SK-N-MC (cell line): ENCODE measurements at places on chromosomes 2 and 18.

DNA sequence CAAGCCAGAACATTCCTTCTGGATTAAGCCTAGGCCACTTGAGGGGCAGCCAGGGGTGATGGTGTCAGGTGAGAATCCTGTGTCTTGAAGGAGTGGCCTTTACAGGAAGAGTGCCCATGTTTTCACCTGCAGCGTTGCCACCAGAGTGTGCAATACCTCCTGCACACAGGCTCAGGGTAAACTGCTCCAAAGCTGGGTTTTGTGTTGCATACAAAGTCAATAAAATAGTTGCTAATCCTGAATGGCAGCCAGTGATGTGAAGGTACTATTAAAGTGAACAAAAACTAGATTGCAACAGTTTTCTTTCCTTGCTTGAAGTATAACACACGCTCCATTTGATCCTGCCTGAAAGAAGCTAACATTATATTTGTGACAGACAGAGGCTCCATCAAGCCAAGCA lies 64.4 kb upstream of the NRP2 start:
- no peak for DNase-seq

- no peak for DNase-seq
Measured at GRCh38 chr2:145026456-145027455, 506.8 kb upstream of the ZEB2 start.

DNA sequence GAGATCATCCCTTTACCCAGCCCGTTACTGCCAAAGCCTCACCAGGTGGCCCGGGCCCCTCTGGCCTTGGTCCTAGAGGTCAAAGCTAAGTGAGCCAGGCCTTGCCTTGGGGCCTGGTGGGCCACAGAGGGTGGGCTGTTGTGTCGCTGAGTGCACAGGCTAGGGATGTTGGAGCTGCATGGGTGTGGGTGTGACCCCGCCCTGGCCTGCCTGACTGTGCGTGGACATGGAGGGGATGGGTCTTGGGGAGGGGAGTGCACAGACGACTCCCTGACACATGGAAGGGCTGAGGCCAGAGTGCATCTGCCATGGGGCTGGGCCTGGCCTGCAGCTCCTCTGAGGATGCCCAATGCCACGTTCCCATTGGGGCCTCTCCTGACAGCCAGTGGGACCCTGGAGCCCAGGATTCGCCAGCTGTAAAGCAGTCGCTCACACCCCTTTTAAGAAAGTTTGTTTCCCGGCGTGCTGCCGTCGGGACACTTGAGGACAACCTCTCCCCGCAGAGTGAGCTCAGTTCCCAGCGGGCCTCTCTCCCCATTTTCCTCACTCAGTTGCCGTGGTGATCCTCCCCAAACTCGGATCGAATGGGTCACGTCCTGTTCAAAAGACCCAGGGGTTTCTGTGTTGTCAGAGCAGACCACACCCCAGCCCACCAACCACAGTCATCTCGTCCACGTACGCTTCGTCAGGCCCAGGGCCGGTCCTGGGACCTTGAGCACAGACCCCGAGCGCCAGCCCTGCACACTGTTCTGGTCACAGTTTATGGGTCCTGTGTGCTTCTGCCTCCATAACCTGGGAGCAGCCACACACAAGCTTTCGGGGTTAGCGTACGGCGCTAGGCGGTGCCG lies 93.5 kb downstream of the NFATC1 start:
- no peak for DNase-seq

DNA sequence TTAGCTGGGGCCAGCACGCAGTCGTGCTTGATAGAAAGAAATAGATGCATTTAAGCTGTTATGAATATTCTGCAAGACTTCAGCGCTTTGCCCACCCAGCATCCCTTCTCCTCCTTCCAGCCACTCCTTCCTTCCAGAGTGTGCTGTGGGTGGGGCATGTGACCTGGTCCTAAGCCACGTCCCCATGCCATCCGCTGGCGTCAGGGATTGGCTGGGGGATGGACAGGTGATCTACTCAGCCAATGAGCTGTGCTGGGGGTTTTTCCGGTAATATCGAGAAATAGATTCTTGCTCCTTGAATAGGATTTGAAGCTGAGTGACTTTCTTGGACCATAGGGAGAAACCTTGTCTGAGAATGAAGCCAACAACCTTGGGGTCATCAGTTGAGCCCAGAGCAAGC lies 4.8 kb upstream of the ZAP70 start:
- DNase-seq, result no peak

DNA sequence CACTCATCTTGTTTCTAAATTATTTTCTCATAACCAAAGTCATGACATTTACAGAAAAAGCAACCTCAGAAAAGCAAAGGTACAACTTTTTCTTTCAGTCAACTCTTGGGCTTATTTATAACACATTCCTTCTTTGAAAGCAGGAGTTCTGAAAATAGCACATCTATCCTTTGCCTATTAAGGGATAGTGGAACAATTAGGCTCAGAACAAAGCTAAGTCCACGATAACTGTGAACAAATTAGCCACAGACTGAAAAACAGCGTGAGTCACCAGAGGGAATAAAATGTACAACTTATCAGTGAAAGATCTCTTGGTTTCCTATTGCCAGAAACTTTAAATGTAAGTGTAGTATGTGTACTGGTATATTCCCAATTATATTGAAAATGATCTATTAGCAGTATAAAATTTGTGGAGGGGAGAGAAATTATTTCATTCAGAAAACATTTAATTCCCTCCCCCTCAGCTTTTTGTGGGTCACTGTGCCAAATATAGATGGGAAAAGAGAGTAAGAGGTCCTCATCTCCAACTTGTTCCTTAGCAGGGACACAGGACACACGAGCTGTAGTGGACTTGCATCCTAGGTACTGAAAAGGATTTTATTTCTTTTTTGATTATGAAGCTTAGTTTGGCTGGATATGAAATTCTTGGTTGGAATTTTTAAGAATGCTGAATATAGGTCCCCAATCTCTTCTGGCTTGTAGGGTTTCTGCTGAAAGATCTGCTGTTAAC lies 15.4 kb upstream of the MATN3 start:
- no peak for DNase-seq

GRCh38 chr2:55159752-55160151 lies 72.3 kb downstream of the CLHC1 start:
- DNase-seq, result no peak

- no peak for DNase-seq
Measured at GRCh38 chr2:137535897-137536296, 428.4 kb upstream of the HNMT start.

GRCh38 chr2:162317861-162318327 lies 590 bp downstream of the IFIH1 start:
- no peak for DNase-seq

GRCh38 chr2:238905644-238906043 lies 57.8 kb downstream of the TWIST2 start:
- no peak for DNase-seq

DNA sequence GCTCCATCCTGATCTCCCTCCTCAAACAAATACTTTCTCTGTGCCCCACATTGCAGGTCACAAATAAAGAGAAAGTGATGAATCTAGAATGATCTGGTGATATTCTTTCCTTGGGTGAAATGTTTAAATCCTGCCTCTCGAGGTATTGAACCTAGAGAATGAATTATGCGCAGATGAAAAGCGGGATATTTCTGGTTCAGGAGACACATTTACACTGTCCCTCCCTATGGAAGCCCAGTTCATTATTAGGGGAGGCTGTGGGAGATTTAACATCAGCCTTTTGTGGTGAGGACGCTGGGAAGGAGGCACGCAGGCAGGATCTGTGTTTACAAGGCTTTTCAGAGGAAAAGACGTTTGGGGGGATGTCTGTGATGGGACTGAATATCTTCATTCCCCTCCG lies 20.6 kb downstream of the MAPRE2 start:
- no peak for DNase-seq

GRCh38 chr2:23480957-23481797 lies 96.2 kb downstream of the KLHL29 start:
- DNase-seq, result no peak

DNA sequence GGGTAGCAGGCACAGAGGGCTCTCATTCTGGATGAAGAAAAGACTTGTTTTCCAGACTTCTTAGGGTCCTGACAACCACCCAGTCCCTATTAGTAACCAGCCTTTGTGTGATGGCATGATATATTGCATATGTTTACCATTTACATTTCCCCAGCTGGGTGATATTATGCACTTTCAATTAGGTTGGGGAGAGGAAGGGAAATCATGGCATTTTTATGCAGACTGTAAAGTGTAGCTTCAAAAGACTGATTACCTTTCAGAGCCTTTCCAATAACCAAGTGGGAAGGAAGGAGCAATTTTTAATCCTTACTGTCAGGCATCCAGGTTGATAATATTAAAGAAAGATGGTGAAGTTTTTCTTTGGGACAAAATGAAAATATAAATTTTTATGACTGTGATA lies 240.8 kb upstream of the NRP2 start:
- DNase-seq, result no peak

DNA sequence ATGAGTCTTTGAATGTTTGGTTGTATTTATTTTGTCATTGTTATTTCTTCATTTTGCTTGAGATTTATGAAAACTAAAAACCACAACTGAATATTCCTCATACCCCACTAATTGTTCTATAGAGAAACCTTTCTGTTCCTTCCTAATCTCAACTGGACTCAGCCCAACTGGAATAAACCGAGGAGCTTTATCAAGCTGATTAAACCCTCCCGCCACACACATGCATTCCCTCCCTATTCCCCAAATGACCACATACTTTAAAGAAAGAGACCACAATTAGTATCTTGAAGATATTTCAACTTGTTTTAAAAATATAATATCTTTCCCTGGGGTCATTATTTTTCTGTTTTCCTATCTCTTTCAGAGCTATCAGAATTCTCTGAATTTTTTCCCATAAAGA lies 107.5 kb downstream of the OSR1 start:
- DNase-seq, result no peak

DNA sequence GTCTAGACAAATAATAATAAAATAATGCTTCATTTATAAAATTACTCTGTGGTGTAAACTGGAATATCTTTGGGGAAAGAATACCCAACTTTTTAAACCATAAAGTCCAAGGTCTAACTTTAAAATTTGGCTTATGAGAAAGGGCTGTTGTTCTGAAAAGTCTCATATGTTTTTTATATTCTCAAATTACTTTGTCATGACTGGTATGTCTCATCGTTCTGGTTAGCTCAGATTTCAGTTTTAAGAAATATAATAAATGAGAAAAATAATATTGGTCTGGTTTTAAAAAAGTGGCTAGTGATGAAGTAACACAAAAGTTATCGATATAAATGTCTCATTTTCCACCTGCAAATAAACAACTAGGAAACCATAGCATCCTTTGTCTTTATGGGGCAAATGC lies 1658.1 kb downstream of the LRP1B start:
- no peak for DNase-seq

DNA sequence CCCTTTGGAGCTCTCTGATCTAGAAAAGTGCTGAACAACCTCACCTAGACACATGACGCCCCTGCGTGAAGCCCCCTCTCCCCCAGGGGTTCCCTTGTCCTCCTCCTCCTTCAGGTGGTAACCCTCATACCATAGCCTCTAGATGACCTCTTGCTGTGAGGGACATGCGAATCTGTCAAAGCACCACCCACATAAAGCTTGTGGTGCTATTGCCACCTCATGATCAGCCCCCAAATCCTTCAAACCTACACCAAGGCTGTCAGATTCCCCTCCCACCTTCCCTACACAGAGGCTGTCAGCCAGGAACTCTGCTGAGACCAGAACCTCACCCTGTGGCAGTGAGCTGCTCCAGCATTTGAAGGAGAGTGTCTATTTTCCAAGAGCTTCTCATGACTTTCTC lies 43.1 kb upstream of the TEX51 start:
- no peak for DNase-seq

GRCh38 chr2:134739879-134740301 lies 21.1 kb upstream of the TMEM163 start:
- DNase-seq, result no peak

GRCh38 chr2:40372283-40372985 lies 79.5 kb downstream of the SLC8A1 start:
- no peak for DNase-seq

- DNase-seq, result no peak
Measured at GRCh38 chr2:232505856-232506255, 14.3 kb upstream of the PRSS56 start.

- DNase-seq, result no peak
Measured at GRCh38 chr18:48552130-48552529, 13.3 kb downstream of the CTIF start.

GRCh38 chr2:33223856-33224255 lies 252.6 kb upstream of the RASGRP3 start:
- no peak for DNase-seq

DNA sequence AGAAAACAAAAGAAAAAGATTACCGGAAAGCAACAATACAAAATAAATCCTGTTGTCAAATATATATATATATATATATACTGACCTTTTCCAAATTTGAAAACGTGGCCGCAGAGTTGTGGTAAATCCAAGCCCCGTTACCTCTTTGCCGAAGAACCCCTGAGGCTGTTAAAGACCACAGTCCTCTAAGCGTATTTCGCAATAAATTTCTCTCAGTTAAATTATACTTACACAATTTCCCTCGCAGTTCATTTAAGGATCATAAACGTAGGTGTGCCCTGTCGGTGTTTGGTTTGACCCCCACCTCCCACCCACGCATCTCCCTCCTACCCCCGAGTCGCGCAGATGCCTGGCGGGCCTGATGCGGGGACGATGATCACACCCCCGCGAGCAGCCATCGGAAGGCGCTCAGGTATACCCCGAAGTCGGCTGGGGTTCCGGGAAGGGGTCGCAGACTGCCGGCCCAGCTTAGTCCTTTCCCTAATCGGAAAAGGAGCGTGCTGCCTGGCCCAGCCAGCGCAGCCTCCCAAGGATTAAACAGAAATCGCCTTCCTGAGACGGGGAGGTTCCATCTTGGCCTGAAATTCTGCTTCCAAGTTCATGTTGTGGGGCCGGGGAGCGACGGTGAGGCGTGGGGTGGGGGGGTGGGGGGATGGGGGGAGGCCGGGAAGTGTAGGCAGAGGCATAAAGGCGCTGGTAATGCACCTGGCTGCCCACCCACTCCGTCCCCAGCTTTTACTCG lies 2.9 kb upstream of the MEIS1 start:
- no peak for DNase-seq

DNA sequence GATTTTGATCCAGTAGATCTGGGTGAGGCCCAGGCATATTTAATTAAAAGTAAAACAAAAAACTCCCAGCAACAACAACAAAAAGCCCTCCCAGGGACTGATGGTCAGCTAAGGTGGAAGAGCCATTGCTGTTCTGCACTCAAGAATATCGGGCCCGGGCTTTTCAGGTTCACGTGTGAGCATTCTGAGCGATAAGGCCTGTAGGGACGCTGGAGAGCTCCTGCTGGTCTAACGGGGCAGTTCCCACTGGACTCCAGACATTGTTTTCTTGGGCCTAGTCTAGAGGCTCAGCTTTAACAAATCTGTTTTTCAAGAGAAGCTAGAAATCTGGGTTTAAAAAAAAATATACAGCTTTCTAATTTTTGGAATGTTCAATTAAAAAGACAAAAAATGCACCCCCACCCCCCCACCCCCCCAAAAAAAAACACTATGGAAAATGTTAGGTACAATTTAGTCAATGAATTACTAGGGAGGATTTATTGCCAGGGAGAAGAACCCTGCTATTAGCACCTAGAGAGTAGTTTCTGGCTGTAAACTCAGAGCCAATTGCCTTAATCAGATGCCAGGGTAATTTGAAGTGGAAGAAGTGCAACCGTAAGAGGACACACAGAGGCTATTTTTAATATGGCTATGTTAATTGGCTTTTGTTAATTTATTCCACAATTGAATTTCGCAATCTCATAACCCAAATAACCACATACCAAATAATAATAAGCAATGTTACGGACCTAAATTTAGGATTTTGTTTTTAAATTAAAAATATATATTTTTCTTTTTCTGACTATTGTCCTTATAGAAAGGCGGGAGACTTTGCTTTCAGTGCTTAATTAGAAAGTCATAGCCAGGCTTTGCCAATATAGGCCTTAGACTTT lies 78.9 kb downstream of the MAP4K4 start:
- no peak for DNase-seq

GRCh38 chr2:84283506-84283905 lies 175.6 kb downstream of the SUCLG1 start:
- no peak for DNase-seq
